NB4 (cell line): ENCODE measurements at places on chromosomes 3 and 15.

DNA sequence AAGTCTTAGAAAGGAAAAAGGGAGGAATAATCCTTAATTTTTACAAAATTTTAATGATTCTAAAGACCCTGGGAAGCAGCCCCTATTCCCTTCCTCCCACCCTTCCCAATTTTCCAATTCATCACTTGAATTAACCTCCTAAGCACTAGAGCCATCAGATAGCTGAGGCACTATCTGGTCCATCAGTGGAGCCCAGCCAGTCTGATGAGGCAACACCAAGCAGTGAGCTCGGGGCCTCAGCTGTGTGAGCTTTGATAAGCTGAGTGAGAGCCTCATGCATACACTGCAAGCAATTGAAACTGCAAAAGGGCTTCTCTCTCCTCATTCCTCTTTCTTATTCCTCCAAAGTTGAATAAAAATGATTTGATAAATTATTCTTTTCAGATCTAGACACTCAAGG, 31.9 kb downstream of the TUSC7 start:
- no peak for DNase-seq

DNA sequence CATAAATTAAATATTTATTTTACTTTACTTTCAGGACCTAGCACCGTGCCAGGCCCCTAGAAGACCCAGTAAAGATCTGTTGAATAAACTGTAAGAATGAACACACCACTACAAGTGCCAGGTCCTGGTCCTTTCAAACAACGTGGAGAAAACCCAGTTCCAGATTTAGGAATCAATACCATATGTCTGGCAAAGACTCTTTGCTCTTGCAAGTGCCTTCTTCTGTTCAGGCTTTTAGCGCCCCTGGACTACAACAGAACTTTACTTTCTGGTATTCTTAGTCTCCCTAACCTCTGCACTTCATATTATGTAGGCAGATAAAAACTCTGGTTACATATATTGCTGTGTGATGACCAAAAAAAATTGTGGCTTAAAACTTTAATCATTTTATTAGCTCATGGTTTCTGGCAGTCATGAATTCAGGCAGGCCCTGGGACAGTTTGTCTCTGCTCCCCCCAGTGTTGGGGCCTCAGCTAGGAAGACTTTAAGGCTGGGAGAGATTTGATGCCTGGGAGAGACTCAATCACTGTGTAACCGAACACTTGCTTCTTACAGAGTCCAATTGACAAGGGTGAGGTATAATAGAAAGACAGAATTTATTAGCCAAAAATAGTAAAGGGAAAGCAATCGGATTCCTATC, 2.9 kb upstream of the PSMA4 start:
- DNase-seq: no peak

DNA sequence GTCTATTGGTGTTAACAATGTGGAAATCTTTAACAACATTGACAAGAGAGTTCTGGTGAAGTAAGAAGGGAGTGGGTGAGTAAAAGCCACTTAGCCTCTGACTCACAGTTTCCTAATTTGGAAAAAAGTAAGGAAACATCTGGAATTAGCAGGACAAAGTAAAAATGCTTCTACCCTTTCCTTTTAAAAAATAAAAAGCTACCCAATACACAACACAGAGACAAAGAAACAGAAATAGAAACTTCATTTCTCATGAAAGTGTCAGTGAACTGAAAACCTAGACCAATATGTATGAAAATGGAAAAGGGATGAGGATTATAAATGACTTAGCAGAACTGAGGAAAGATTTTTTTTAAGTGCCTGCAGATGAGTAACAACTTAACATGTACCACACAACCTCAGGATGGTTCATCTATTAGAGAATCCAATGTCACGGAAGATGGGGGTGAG, 65.4 kb downstream of the SSR3 start:
- DNase-seq: no peak

DNA sequence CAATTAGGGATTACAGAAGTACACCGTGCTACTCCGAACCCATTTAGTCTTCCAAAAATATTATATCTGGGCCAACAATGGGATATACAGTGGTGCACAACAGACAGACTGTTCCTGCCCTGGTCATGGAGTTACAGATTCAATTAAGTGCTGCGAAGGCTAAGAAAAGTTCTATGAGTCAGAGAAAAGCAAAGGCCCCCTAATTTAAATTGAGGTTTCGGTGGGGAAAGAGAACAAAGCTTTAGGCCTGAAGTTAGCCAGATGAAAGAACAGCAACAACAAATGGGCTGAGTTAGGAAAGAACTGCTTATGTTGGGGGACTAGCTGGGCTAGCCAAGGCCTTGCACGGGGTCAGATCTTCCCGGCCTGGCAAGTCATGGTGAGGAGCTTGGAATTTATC, 131.8 kb downstream of the MDFIC2 start:
- DNase-seq: no peak

- peak; percentile 45 for DNase-seq
Measured at GRCh38 chr3:194540274-194540905, 53.6 kb upstream of the ATP13A3 start.

- no peak for DNase-seq
Measured at GRCh38 chr15:34331809-34332208, 5.8 kb downstream of the SLC12A6 start.
